GM12891 (cell line): ENCODE measurements at places on chromosomes 3 and 15.

DNA sequence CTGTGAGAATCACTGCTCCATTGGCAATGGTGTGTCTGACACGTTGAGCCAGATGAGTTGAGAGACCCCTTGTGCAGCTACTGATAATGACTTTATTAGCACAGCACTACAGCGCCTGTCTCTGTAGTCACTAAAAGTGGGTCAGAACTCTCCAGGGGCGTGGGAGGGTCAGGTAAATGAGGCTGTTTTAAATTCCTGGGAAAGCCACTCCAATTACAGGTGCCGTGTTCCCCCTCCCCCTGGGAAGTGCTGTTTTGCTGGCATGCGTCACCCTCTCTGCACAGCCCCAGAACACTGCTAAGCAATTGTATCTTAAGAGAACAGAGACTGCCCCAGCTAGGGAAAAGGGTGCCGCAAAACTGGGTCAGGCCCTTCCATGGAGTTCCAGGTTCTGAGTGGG lies 21.5 kb upstream of the CPNE9 start:
- DNase-seq: no peak

GRCh38 chr3:126100634-126101301 lies 16.8 kb upstream of the SLC41A3 start:
- peak; percentile 59 for DNase-seq

DNA sequence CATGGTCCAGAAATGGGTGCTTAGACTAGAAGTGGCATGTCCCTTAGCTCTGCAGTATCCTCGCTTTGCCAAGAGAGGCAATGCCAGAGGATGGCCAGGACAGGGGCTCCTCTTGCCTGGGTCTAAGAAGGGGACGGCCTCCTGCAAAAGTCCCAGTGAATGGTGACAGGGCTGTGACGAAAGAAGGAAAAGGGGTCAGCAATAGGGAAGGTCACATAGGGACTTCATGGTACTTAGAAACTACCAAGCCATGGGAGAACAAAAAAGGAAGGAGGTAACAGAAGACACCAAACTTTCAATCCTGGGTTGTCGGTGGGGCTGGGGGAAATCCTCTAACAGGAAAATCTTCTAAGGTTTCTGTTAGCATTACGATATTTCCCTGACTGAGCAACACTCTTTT lies 36.2 kb upstream of the ATOSA start:
- DNase-seq: no peak

- DNase-seq: no peak
These were observed at the start of gene LOXL1 for GRCh38 chr15:73926219-73927002. Gene LOXL1 (plus strand): TSS chr15:73926462. CDS start chr15:73926784, 322 bp downstream.

DNA sequence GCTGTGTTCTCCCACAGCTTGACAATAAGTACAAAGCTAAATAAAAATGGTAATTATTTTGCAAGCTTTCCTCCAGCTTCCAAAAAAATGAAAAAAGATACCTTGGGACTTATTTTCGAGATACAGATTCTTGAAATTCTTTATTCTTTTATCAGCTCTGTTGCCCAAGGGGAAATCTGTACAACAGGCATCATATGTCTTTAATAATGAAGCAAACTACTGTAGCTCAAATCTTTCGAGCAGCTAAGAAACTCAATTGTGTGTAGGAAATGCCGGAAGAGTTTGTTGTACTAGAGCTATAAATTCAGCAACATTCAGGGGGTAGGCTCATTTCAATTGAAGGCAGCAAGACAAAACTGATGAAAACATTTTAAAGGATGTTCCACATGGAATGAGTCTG lies 297.7 kb downstream of the GBE1 start:
- no peak for DNase-seq

DNA sequence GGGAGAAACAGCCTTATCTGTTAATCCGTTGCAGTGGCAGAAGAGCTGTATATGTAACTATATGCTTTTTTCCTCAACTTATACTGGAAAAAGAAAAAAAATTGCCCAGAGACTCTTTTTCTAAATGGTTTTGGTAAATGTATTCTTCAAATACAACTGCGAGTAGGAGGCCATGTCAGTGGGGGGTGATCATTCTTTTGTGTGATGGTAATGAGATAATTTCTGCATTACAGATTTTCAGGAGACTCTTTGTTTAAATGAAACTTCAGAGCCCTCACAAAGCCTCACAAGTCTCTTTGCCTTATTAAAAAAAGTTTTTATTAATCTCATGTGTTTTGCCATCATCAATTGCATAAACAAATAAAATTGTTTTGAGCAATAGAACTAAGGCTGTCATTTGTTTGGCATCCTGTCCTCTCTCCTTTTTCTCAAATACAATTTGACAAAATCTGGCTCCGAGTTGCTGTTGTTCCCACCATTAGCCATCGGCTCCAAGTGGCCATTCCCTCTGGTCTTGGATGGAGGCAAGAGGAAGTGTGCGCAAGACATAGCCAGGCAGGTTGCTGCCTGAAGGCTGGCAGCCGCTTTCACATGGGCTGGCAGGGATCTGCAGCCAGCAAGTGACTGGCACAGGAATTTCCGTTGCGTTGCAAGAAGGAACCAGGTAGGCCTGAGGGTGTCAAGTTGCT lies 116.7 kb downstream of the FNDC3B start:
- DNase-seq: no peak

- no peak for DNase-seq
These were observed 35.4 kb downstream of the PCOLCE2 start for GRCh38 chr3:142853270-142854168.

DNA sequence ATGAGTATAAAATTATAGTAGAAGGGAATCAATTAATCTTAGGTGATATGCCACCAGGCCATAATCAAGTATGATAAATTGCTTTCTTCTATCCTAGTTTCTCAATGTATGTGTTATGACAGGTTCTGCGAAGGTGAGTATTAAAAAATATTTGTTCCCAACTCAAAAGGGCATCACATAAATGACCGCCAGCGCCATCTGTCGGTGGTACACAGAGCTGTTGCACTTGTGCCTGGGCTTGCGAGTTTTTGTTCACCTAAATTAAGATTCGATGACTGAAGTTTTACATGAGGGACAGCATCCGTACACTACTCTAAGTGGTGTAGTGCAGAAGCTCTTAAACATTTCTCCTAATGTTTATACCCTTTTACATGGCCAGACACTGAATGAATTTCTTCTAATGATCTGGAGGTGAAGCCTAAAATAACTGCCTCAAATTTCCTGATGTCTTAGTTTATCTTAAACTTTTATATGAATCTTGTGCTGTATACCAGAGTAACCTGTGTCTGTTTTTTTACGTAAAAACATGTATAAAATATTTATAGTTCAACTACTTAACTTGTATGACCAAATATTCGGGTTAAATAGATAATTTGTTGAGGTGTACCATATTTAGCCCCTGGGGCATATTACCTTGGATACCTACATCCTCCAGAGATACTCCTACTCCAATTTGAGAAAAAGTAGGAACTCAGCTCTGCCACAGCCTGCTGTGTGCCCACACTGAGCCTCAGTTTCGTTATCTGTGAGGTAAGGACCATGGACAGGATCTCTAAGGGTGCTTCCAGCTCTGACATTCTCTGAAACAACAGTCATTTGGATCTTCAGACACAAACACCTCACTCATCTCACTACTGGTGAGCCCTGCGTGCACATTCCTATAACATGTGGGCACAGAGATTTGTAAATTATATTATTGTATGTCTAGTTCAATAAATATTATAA lies 365.6 kb downstream of the MAGI1 start:
- peak; percentile 3 for DNase-seq

- DNase-seq: no peak
These were observed 14.6 kb upstream of the DUSP7 start for GRCh38 chr3:52070724-52071621.

DNA sequence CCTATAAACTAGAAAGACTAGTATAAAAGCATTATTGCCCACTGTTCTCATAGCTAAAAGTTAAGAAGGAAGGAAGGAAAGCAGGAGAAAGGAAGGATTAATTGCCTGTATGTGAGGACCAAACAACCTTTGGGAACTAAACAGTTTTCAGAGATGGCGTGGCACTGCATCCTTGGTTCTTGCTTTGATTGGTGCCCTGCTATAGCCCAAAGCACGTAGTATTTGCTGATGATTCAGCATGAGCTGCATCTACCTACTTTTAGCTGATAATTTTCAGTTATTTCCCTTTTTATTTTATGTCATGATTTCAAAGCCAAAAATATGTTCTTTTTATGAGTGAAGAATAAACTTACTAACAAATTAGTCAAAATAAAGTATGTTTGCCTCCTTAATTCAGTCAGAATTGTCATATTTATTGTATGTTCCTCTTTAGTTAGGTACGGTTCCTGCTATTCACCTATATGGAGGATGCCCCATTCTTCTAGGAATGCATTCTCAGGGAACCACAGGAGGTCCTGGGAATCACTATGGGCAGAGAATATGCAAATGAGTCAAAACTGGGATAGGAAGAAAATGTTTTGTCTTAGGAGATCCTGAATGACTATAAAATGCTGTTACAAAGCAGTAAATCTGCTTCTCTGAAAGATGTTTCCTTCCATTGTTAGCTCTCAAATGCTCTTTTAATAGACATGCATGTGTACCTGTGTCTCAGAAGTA lies 65.4 kb upstream of the THSD4 start:
- DNase-seq: no peak

GRCh38 chr3:101095693-101096430 lies 102.6 kb upstream of the ABI3BP start:
- no peak for DNase-seq

- no peak for DNase-seq
These were observed 18.2 kb downstream of the EIF3J start for GRCh38 chr15:44554934-44555723.

- no peak for DNase-seq
These were observed 13.2 kb downstream of the GREM1 start for GRCh38 chr15:32730677-32731654.

- no peak for DNase-seq
These were observed 31.3 kb downstream of the CD200 start for GRCh38 chr3:112364291-112364690.

- DNase-seq: no peak
These were observed 153.4 kb upstream of the TSPAN3 start for GRCh38 chr15:77224352-77224751.

DNA sequence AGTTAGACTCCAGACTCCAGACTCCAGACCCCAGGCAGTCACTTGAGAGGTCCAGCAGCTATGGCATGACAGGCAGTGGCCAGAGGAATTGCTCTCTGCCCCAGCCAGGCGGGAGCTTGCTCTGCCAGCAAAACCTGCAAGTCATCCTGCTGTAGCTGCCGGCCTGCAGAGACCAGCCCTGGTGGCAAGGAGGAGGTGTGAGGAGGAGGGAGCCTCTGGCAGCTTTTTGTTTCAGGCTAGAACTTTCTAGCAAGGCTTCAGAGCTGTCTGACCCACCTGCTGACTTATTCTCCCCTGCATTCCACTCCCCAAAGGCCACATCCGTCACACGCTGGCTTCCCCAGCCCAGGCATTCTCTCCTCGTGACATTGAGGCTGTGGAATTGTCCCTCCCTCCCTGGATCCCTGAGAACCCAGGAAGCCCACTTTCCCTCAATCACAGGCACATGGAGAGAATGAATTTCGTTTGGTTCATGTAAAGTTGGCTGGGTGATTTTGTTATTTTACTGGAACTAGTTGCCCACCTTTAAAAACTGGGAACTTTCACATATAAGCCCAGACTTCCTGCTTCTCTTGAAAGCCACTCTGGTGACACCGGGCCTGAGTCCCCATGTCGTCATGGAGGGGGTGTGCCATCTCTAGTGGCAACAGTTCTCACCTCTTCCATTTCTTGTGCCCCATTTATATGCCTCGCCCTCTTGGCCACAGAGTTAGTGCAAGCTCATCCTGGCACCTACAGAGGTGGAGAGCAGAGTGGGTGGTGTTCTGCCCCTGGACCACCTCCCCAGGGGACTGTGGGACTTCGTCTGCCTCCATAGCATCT lies 82.7 kb downstream of the ABHD5 start:
- DNase-seq: no peak

- DNase-seq: no peak
These were observed 188.8 kb upstream of the ARL6 start for GRCh38 chr3:97575742-97576141.

- DNase-seq: no peak
These were observed 115.4 kb upstream of the PRICKLE2 start for GRCh38 chr3:64340641-64341101.

- DNase-seq: no peak
These were observed 5.6 kb downstream of the CLSTN2 start for GRCh38 chr3:139940622-139941021.

DNA sequence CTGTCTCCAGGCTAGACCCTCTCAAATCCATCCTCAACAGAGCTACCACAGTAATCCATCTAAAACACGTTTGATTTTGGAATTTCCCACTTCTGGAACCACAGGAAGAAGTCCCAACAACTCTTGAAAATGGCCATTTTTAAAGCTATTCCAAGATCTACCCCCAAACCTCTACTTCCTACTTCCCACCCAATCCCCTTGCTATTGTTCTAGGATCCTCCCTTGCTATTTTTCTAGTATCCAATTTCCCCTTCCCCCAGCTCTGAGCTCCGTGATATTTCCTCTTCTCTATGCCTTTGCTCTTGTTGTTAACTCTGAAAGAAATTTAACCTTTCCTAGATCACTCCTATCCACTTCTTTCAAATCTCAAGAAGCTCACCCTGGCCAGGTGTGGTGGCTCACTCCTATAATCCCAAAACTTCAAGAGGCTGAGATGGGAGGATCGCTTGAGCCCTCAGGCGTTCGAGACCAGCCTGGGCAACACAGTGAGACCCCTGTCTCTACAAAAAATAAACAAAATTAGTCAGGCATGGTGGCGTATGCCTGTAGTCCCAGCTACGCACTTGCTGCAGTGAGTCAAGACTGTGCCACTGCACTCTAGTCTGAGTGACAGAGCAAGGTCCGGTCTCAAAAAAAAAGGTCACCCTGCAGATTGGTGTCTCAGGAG lies 13.0 kb downstream of the UACA start:
- DNase-seq: no peak

GRCh38 chr3:141243271-141243707 lies 11.7 kb downstream of the PXYLP1 start:
- no peak for DNase-seq

- DNase-seq: no peak
These were observed 2.2 kb downstream of the DENND4A start for GRCh38 chr15:65789759-65790425.

DNA sequence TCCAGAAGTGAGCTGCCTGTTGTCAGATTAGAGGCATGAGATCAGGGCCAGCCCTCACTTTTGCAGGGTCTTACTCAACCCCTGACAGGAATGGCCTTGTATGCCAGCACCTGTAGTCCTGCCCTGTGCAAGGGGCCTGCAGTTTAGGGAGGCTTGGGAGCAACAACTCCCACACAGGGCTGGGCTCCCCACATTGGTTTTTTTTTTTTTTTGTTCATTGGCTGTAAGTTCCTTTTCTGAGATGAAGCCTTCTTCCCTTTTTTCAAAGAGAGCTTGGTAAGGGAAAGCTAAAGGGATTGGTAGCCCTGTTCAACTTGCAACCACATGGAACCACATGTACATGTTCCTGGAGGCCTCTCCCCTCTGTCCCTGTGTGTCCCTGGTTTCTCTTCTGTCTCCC lies 46.4 kb downstream of the TNFAIP8L3 start:
- DNase-seq: no peak
